ENCODE measurements at places on chromosomes 13 and 19.

- no peak for DNase-seq
Observed at GRCh38 chr13:54226876-54227275, 1198.3 kb downstream of the OLFM4 start.

- DNase-seq: no peak
Observed at GRCh38 chr19:30788105-30788765, 416.1 kb downstream of the ZNF536 start.

DNA sequence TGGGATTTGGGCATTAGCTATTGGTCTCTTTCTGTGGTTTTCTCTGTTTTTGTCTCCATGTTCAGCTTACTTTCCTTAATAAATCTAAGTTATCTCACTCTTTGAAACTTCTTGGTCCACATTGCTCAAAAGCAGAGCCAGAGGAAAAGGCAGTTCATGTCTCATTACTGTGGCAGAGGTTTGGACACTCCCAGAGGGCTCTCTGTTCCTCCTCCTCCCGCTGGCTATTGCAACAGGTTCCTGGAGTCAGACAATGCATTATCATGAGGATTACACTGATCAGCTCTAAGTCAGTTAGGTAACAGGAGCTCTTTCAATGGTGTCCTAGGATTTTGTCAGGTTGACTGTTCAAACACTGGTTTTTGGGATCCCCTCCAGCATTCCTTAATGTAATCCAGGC is 298.8 kb downstream of the NDFIP2 start:
- no peak for DNase-seq

- DNase-seq: no peak
Observed at GRCh38 chr13:33328701-33329100, 43.1 kb upstream of the STARD13 start.

DNA sequence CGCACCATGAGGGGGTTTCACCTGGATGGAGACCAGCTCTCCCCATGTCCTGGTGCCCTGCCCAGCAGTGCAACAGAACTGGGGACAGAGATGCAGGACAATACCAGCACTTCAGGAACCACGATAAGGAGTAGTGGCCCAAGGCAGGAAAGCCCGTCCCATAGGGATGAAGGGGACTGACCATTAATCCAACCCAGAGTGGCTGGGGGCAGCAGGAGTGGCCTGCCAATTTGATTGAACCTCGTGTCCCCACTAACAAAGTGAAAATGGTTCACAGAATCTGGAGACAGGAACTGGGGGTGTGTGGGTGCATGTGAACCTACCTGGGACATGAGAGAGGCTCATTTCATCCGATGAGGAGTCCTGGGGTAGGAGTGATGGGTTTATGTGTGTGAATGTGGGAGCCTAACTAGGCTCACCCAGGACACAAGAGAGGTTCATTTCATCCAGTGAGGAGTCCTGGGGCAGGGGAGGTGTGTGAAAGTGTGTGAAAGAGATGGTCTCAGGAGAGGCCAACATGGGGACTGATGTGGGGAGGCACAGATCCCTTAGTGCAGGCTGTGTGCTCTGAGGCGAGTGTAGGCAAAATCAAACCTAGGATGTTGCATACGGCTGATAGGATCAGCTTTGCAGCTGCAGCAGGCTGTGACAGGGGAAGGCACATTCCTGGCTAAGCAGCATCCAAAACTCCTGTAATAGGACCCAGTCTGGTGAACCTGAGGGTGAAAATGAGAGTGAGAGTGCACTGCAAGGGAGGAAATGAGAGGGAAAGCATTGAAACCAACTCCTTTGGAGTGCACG is 98.2 kb downstream of the ZNF429 start:
- DNase-seq: no peak

- no peak for DNase-seq
Observed at GRCh38 chr13:110881839-110882627, 32.8 kb downstream of the ANKRD10 start.

DNA sequence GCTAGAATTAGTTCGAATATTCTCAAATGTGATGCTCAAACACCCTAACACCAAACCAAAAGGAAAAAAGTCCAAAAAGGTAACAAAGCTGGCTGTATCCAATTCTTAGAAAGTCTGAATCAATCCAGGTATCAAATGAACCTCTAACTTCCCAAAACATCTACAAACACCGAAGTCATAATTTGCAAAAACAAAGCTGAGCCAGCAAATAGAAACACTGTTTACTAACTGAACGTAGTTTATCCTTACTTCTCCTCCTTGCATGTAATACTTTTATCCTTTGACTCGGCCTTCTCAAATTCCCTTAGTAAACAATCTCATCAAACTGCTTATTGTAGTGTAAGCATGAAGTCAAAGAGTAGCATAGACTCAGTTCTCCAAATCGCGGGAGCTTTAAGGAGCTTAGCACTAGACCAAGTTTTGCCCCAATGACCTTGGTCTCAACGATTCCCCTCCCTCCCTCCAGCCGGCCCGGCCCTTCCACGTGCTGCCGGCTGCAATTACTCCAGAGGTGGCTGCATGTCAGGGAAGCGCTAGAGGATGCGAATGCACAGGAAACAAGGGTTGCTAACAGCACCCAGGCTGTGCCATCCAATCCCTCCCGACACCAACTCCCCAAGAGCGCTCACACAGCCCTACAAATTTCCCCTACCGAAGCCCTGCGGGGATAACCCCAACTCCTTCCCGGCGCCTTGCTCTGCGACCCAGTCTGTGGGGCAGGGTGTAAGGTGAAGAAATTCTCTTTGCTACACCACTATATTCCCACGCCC is 693 bp downstream of the XPO4 start:
- no peak for DNase-seq

Measured in GM18507 (cell line).